CD4-positive, alpha-beta T cell (primary cell): ENCODE measurements at places on chromosomes 7 and 10.

- DNase-seq, result no peak
Observed at GRCh38 chr7:99504281-99504602, 220 bp upstream of the ZKSCAN5 start.

DNA sequence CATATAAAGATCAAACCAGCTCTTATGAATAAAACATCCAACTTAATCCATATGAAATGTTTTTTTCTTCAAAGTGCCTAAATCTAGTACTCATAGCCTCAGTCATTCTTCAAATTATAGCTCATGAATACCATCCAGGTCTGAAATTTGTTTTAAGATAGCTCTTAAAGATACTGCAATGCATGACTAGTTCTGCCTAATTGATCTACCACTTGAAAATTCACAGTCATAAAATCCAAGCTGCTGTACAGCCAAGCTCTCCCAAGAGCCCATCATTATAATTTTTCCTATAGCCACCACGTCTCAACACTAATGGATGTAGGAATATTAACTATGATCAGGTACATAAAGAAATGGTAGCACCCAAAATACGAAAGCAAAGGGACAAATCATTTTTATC lies 87.9 kb upstream of the RNF148 start:
- DNase-seq, result no peak

- no peak for DNase-seq
Observed at GRCh38 chr10:78185693-78186055, 152.0 kb downstream of the RPS24 start.

- DNase-seq, result no peak
Observed at GRCh38 chr7:74012842-74013249, 15.1 kb upstream of the ELN start.

DNA sequence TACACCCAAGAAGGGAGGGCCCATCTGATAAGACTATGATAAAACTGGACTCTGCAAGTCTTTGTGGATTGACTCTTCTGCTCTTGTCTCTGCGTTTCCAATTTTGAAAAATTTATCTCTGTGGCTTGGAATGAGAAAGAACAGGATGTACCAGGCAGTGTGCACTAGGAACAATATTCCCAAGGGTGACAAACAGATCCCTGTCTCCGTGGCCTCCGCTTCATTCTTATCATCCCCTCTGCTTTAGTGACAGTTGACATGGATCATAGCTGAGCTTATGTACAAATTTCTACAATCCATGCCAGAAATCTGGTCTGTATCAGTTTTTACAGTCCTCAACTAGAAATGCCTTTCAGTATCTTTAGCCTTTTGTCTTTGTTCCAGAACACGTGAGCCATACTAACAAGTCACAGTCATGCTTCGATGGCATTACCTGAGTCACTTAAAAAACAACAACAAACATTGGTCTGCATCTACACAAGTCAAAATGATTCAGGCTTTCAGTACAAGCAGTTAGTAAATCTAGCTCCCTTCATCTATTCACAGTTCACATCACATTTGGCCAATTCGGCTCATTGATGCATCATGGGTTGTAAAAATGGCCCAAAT lies 393.6 kb upstream of the CELF2 start:
- DNase-seq, result no peak

- DNase-seq, result no peak
Observed at GRCh38 chr7:36128448-36129047, 24.5 kb upstream of the EEPD1 start.
